Prostate gland (tissue), 2 donors: ENCODE measurements at places on chromosomes 12 and 14. TPM values are rescaled to one million over a fixed set of nuclear protein-coding genes. Genes with fewer than 3 reads are reported as not detected.

Gene SLC38A4
- 5.6 TPM for total RNA-seq

Gene ADAM21
- not detected for total RNA-seq

Gene AKAP6
- 3.6 TPM for total RNA-seq

Gene IL31
- total RNA-seq, result not detected

Gene CCDC196
- 2.6 TPM for total RNA-seq
